ENCODE measurements at places on chromosomes 1 and 21.
A peak's percentile ranks its signal among the peaks of the same experiment; 100 is the strongest.

- DNase-seq: no peak
Observed at GRCh38 chr1:65769636-65770035, 23.1 kb upstream of the PDE4B start.

DNA sequence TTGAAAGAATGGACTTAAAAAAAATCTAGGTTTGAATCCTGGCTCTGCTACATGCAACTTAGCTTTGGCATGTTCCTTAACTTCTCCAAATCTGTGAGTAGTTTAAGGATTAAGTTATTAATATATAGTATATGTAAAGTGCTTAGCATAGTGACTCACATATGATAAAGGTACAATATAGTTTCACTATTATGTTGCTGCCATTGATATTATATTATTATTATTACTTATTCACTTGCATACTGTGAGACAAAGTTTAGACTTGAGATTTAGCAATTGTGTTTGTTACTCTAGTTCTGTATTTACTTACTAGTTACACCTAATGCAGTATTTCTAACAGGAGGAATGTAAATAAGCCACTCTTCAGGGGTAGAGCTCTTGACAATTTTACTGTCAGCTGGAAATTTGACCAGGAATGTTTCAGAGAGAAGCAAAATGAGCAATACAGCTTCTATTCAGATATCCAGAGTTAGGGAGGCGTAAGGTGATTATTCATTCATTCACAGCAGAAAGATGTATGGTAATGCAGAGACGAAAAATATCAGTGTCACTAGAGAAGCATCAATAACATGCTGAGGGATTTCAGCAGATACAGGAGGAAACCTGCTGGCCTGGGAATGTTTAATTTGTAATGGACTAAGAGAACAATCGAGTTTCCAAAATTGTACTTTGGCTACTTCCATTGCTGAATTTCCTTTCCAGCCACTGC is 25.5 kb downstream of the RGS7 start:
- DNase-seq: no peak

DNA sequence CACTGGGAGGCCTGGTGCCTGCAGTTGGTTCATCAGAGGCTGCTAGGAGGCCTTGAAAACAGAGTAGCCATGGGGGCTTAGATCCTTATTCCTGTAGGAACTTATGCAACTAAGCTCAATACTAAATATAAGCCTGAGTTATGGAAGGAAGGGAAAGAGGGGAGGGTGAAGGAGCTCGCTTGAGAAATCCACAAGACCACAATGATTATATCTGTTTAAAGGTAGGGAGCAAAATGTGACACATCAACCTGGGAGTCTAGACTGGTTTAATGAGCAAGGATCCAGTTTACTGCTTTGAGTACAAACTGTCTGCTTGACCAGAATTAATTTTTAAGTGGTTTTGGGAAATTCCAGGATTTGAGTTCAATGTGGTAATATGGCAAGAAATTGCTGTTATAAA is 20.4 kb upstream of the ANGPTL7 start:
- no peak for DNase-seq

DNA sequence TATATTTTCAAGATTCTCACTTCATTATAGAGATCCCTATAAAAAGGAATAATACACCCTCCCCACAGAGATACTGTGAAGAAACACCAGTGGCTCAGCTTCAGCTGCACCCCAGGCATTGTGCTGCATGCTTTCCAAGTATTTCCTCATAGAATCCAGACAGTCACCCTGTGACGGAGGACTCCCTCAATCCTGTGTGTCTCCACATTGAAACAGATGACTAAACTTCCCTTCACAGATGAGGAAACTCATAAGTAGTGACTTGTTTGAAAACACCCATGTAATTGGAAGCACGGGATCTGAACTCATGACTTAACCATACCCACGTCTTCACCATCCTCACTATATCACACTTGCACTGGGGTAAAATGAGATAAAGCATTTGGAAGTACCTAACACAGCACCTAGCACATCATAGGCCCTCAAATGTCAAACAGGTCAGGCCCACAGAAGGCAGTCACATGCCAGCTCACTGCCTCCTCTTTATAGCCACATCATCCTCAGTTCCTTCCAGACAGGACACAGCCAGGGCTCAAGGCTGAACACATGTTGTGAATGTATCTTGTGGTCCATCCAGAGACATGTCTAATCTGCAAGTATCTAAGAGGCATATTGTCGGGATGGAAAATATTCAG is 55.2 kb downstream of the GPR161 start:
- DNase-seq: no peak

DNA sequence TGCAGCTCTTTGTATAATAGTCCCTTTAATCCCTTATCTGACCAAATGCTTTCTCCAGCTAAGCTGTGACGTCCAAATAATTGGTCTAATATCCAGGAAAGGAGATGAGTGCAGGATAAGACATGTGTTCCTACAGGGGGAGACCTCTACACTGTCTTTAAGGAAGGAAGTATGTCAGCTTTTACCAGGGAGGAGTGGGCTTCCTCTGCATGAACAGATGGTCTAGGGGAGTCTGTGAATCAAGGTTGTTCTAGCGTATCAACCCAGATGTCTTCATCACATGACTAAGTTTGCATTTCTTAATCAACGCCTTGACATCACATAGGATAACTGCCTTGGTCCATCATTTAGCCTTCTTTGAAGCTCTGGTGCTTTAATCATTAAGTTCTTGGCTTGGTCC is 528.2 kb downstream of the MRPL39 start:
- DNase-seq: no peak

DNA sequence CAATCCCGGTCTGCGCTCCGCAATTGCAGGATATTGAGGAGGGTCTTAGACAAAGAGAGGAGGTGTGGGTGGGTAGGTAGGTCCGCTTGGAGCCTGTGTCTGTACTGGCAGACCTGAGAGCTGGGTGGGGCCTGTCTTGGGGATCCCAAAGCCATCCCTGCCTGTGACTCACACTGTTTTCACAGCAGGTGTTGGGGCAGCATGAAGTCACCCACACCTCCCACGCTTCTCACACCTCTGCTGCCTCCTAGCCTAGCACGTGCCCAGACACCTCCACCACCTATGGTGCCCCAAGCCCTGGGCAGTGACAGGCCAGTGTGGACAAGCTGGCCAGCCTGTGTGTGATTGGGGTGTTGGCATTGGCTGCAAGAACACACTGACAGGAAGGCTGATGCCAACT is 65.7 kb upstream of the ECE1 start:
- no peak for DNase-seq

- no peak for DNase-seq
Observed at GRCh38 chr1:53963460-53963859, 17.3 kb downstream of the LRRC42 start.

GRCh38 chr1:201363467-201363866 is 14.0 kb downstream of the TNNT2 start:
- DNase-seq: no peak

- DNase-seq: no peak
Observed at GRCh38 chr1:33098371-33098770, 17.4 kb downstream of the AZIN2 start.

GRCh38 chr1:113947388-113948107 is 18.4 kb downstream of the HIPK1 start:
- no peak for DNase-seq

DNA sequence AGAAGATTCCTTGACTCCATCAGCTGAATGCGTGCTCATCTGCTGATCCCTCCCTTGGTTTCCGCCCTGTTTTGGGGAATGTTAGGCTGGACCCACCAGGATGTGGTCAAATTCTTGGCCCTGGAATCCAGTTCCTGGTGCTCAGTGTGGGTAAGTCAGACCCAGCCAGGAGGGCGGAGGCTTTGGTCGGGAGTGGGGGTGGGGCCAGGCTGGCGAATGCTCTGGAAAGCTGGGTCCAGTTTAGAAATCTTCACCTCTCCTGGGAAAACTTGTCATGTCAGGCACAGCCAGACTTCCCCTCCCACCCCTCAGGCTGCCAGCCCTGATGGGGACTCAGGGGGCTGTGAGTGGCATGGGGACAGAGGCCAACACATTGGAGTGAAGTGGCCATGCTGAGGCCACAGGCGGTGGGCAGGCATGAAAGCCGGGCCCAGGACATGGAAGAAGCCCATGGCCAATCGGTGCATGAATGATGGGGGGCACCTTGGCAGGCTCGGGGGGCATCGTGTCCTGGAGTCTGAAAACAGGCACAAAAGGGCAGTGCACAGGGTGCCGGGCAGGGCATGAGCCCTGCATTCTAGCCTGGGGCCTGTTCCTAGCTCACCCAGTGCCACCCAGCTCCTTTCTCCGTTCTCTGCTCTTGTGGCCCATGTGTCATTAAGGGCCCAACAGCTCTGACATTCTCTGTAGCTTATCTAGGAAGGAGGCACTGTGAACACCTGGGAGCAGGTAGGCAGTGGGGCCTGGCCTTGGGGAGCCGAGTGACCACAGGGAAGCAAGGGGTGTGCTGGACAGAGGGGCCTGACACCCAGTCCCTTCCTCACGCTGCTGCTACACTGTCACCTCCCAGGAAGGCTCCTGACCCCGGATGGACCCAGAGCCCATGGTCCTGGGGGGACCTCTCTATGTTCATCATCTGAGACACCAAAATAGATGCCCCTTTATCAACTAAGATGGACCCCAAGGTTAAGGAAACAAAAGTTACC is 14.6 kb upstream of the PADI1 start:
- no peak for DNase-seq

- no peak for DNase-seq
Observed at GRCh38 chr1:29575277-29575676, 339.0 kb downstream of the PTPRU start.

- DNase-seq: no peak
Observed at GRCh38 chr1:24713176-24713575, 32.1 kb upstream of the CLIC4 start.

DNA sequence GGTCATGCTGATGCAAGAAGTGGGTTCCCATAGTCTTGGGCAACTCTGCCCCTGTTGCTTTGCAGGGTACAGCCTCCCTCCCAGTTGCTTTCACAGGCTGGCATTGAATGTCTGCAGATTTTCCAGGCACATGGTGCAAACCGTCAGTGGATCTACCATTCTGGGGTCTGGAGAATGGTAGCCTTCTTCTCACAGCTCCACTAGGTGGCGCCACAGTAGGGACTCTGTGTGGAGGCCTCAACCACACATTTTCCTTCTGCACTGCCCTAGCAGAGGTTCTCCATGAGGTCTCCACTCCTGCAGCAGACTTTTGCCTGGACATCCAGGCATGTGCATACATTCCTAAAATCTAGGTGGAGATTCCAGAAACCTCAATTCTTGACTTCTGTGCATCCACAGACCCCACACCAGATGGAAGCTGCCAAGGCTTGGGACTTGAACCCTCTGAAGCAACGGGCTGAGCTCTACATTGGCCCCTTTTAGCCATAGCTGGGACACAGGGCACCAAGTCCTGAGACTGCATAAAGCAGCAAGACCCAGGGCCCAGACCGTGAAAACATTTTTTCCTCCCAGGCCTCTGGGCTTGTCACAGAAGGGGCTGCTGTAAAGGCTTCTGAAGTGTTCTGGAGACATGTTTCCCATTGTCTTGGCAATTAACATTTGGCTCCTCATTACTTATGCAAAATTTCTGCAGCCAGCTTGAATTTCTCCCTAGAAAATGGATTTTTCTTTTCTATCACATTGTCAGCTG is 466.2 kb upstream of the PBX1 start:
- DNase-seq: no peak

DNA sequence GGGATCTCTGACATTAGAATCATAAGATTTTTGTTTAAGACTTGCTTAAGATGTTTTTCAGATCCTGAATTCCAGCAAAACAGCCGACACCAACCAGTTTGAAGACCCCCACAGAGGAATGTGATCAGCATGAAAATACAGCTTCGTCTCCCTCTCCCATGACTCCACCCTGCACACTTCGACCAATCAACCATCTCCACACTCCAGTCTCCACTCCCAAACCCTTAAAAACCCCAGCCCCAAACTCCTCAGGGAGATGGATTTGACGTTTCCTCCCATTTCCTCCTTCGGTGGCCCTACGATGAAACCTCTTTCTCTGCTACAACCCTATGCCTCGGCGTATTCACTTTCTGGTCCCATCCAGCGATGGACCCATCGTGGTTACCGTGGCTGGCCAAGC is 30.1 kb upstream of the KIF26B start:
- DNase-seq: no peak

DNA sequence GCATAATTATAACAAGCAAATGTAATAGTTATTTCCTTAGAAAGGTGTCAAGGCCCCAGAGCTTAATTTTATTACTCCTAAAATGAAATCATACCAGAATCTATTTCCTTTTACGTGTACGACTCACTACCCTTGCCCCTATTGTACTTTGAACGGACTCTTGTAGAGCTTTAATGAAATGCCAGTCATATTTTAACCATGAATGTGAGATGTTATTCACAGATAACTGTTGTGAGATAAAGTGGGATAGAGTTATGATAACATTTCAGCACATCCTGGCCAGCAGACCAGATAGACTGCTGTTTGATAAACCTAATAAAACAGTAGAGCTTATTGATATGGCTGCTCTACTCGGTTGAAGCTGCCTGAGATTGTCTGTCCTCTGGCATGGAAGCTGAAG is 500.8 kb upstream of the PBX1 start:
- no peak for DNase-seq

DNA sequence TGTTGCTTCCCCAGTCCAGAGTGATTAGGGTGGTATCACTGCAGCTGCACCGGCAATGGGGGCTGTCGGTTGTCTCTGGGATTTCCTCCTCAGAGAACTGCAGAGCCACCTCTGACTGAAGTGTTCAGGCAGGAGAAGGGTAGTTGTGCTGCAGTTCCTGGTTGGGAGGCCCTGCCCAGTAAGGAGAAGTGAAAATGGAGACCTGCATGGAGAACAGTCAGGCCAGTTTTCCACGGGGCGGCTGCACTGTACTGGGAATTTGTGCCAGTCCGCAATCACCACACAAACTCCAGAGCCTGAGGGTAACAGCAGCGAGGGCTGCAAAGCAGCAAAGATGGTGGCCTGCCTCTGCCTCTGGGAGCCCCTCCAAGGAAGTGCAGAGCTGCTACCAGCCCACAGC is 58.1 kb upstream of the CCDC190 start:
- no peak for DNase-seq

- DNase-seq: no peak
Observed at GRCh38 chr1:48405940-48406339, 66.1 kb downstream of the SPATA6 start.

- DNase-seq: peak; percentile 33
Observed at GRCh38 chr1:20124456-20125057, 5.2 kb upstream of the PLA2G2D start.

DNA sequence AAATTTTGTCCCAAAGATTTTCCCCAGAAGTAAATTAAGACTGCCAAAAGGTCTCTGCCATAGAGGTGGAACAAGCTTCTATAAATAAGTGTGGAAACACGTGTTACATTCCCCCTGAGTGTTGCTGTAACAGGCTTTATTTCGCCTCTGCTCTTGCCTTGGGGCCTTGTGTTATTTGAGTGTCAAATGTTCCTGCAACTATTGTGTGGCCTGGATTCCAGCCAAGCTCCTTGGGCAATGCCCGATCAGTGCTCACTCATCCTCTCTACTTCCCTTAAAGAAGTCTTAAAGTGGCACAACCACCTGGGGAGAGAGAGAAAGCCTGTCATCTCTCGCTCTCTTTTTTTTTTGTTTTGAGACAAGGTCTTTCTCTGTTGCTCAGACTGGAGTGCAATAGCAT is 156.7 kb downstream of the NR5A2 start:
- DNase-seq: no peak

GRCh38 chr1:210360852-210361477 is 32.3 kb downstream of the HHAT start:
- DNase-seq: peak; percentile 68

- no peak for DNase-seq
Observed at GRCh38 chr1:58981392-58981791, 197.5 kb upstream of the JUN start.

Measured in NCI-H446 (cell line).